ENCODE measurements at places on chromosomes 5 and 9.

- DNase-seq, result no peak
These were observed 53.1 kb downstream of the SYK start for GRCh38 chr9:90854637-90855175.

DNA sequence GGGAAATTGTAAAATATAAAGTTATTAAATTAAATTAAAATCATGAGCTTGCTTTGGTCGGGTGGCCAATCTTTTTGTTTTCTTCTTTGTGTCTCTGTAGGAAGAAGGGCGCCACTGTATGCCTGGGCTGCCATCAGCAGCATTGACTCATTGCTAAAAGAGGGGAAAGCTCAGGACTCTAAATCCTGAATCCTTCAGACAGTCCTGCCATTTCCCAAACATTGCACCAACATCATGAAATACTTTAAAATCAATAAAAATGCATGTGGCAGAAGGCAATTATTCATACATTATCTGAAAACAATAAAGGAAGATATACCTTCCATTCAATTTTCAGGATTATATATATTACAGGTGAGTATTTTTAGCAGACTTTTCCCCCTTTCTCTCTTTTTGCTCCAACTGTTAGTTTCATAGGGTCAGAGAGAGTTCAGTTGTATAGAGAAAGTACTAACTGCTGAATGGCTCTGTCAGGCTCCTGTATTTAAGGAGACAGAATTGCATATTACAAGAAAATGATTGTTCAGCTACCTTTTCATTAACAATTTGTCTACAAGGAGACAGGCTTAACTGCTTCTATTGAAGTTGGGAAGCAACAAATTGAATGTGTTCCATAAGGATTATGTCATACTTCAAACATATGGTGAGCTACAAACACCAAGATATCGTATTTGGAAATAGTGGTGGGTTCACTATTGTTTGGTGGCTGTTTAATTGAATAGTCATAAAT is 95.7 kb downstream of the ATPSCKMT start:
- no peak for DNase-seq

DNA sequence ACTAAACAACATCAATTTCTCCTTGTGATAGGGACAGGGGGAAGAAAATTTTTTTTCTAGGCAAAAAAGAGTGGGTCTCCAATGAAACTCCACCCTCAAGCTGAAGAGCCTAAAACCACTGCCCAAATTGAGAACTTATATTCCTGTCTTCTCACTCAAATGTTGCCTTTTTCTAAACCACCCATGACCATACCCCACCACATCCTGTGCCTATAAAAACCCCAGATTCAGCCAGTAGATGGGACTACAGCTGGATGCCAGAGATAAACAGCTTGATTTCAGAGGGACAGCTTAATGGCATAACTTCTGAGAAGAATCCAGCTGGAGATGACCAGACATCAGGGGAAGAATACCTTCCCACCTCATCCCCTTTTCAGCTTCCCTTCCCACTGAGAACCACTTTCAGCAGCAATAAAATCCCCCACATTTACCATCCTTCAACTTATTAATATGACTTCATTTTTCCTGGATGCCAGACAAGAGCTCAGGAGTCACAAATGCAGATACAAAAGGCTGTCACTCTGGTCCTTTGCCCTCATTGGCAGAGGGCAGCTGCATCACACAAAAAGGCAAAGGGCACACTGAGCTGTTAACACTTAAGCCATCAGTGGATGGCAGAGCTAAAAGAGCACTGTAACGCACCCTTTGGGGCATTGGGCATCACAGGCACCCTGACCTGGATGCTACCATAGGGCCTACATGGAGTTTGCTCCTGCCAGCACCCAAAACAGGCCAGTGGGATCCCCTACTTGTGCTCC is 972.5 kb upstream of the CTNND2 start:
- no peak for DNase-seq

DNA sequence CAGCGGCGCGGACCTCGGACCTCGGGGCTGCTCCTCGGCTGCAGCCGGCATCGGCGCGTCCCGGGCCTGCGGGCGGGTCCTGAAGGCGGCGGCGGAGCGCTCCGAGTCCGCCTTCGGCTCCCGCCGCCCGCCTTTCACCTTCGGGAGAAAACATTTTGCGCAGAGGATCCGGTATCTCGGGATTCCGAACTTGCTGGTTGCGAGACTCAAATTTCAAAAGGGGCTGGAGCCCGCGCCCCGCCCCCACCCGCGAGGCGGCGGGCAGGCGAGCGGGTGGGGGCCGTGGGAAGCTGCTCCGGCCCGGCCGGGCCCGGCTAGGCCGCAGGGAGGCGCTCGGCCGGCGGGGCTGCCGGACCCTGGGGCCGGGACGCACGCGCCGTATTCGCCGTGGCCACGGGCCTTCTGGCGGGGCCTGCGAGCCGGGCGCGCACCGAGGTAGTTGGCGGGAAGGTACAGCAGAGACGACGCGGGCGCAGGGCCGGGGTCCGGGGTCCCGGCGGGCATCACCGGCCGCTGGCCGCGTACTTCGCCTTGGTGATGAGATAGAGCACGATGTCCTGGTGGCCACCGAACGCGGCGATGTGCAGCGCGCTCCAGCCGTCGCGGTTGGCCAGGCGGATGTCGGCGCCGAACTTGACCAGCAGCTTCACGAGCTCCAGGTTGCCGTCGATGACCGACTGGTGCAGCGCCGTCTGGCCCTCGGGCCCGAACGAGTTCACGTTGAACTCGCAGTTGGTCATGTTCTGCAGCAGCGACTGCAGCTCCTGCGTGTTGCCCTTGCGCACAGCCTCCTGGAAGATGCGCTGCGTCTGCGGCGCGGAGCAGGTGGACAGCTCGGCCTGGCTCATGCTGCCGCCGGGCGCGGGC is 757 bp downstream of the NRARP start:
- peak; percentile 64 for DNase-seq

DNA sequence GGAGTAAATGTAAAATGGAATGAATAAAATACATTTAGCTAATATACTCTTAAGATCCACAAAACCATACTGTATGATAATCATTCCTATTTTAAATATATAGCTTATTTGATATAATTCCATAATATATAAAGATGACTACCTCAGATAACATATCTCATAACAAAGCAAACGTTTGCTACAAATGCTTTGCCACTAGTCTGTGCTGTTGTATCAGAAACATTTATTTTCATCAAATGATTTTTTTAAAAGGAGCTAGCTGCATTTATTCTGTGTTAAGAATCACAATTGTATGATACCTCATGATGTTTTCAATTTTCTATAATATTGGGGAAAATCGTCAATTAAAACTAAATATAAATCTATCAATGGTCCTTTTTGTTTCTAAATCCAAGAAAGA is 567.2 kb downstream of the PTPRD start:
- no peak for DNase-seq

DNA sequence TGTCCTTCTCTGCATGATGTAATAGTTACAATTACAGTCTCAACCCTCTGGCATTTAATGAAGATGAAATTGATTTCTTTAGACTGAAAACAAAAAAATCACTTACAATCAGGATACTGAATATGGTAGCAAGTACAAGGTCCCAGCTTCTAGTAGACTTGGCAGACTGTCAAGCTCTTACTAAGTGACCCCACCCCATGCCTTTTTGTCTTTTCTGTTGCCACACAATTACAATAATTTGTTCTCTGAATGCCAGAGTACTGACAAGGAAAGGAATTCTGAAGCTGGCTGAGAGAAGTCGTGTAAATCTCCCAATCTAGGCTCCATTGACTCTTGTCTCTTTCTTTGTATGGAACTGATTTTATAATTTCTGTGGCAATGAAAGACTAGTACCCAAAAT is 154.2 kb downstream of the TMC1 start:
- no peak for DNase-seq

DNA sequence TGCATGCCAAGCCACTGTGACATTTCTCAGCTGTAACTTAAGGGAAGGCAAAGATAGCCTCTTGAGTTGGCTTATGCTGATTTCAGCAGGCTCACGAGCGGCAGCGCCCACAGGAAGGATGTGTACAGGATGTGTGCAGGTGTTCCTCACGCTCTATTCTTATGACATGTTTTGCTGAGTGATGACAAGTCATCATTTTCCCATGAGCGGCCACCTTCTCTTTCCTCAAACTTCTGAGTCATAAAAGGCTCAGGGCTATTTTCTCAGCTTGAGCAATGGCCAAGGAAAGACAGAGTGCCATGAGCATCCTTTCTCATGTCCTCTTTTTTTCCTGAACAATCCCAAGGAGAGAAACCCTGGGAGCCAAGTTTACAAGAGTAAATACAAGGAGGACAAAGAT is 365.9 kb downstream of the PLK2 start:
- DNase-seq, result peak; percentile 12

All from SW 1271 (cell line).